ENCODE measurements at places on chromosomes 13 and 19.

DNA sequence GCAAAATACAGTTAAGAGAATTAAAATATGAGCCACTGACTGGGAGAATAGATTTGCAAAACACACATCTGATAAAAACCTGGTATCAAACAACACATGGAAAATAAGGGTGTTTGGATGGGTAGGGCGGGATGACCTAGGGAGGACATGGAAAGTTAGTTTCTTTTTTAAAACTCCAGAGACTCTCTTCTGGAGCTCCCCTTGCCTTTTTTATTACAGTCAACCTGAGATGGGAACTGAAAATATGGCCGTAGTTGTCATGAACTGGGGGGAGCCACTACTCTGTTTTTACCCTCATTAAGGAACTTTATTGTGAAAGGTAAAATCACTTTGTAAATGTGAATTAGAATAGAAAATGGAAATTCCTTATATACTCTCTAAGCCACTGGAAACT, 113.0 kb downstream of the ATP11A start:
- DNase-seq: no peak

- DNase-seq: no peak
These were observed 1705.2 kb upstream of the PCDH20 start for GRCh38 chr13:63120883-63121282.

- peak; percentile 33 for DNase-seq
These were observed 212.5 kb downstream of the DLEU7 start for GRCh38 chr13:50631041-50631440.

DNA sequence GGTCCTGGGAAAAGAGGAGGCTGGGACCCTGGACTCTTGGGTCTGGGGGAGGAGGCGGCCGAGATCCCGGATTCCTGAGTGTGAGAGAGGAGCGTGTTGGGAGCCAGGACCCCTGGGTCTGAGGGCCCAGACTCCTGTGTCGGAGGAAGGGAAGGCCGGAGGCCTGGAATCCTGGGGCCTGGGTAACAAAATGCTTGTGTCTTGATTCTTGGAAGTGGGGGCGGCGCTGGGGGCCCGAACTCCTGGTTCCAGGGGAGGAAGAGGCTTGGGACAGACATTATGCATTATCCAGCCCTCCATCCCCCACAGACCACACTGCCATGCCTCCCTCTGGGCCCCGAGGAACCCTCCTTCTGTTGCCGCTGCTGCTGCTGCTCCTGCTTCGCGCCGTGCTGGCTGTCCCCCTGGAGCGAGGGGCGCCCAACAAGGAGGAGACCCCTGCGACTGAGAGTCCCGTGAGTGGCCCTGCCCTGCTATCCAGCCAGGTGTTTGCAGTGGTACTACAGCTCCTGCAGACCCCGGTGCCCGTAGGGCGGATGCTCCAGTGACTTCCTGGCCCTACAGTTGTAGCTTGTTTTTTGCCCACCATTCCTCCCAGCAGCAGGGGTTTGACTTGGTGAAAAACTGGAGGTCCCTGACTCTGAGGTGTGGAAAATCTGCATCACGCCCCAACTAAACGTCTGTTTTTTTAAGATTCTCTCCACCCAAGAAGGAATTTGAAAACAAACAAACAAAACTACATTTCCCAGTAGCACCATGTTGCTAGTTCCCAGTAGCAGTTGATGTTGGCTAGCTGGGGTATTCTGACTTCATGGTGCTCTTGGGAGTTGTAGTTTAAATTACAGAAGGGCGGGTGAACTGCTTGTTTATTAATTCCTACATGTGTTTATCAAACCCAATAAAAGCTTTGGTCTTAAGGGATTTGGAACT, 630 bp downstream of the NUCB1 start:
- DNase-seq: peak; percentile 48

DNA sequence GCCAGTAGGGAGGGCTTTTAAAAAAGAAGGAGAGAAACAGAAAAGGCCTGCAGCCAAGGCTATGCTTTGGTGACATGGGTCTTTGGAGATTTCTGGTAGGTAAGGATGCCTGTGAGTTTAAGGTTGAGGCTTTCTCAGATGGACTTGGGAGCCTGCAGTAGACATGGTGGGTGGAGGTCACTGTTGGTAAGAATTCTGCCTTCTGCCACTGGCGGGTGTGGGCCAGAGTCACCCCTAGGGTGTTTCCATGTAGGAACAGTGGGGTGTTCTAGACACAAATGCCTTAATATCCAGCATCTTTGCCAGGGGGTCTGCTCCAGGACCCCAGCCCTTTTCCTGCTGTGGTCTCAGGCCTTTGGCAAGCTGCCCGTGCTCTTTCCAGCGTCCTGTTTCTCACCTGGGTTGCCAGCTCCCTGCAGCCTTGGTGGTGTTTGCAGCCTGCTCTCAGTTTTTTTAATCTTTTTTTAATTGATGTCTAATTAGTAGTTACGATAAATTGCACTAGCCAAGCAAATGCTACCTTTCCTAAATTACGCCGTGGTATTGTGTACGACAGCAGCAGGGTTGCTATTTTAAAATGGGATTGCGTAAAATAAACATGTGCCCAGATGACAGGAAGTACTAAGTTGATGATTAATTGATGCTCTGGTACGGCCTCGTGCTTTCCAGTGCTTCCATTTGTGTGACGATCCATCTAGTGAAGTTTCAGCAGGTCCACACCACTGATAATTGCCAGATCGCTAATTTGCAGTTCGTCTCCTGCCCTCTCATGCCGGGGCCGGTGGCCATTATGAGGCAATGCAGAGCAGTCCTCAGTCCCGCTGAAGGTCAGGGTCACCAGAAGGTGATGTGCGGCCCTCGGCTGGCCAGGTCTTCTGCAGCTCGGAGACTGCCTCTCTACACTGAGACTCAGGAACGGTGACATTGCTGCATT, 35.3 kb upstream of the NPAS1 start:
- DNase-seq: peak; percentile 86

- DNase-seq: peak; percentile 57
These were observed 27.6 kb downstream of the ELL start for GRCh38 chr19:18494267-18494607.

DNA sequence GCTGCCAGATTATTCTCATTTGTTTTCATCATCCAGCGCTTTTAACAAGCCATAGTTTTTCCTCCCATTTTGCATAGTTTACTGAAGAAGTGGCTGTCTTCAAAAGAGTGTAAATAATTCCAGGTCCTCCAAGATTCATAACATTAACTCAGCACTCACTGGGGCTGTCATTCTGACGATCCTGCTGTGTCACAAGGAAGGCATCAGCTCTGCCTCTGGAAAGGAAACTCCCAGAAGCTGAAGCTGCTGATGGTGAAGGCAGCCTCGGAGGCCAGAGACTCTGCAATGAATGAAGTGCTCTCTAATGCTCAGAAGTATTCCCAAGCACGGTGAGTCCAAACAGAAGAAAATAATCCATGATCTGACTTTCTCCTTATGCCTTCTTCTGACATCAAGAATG, 60.0 kb downstream of the FLT1 start:
- no peak for DNase-seq

DNA sequence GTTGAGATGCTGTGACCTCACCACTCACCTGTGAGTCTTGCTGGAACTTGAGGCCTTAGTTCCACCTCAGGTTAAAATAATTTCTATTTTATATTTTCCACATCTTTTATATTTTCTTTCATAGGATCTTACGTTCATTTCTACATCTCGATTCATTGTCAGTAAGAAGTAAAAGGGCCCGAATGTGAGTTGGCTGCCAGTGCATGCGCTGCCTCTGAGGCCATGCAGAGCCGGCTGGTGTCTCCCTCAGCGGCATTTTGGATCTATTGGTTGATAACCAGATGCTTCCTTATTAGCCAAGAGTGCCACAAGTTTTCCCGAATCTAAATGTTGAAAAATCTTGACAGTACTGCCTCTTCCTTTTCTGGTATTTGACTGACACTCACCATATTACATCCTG, 347.3 kb downstream of the TEX29 start:
- no peak for DNase-seq

DNA sequence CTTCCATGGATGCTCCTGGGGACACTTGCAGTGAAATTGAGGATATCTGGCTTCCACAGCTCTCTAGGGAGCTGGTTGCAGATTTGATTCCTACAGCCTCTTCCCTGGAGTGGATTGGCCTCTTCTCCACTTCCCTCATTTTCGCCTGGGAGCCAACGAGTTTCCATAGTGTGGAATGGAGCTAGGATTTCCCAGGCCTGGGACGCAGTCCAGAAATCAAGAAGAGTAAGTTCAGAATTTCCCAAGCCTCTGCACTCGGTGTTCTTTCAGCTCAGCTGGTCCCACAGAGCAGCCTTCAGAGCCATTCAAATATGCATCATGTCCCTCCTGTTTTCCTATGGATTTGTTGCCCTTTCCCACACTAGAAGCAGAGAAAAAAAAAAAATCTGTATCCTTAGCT, 68.2 kb downstream of the RAP2A start:
- DNase-seq: no peak

DNA sequence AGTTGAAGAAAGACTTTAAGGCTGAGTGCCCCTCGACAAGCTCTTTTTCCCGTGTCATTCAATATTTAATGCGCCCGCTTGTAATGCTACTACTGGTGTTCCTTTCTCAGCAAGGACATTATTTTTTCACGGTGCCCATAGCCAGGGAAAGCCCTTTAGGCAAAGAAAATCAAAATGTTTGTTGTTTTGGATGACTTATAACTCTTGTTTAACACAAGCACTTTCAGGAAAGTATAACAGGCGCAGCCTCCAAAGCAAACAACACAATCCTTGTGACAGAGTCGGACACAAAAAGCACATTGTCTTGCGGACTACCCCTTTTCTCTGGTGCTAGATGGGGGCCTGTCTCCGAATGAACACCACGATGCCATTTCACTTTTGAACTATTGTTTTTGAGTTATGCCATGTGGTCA, 12.4 kb downstream of the ZIC5 start:
- DNase-seq: no peak

- DNase-seq: peak; percentile 34
These were observed 1029.6 kb downstream of the PCDH9 start for GRCh38 chr13:66200555-66200954.

DNA sequence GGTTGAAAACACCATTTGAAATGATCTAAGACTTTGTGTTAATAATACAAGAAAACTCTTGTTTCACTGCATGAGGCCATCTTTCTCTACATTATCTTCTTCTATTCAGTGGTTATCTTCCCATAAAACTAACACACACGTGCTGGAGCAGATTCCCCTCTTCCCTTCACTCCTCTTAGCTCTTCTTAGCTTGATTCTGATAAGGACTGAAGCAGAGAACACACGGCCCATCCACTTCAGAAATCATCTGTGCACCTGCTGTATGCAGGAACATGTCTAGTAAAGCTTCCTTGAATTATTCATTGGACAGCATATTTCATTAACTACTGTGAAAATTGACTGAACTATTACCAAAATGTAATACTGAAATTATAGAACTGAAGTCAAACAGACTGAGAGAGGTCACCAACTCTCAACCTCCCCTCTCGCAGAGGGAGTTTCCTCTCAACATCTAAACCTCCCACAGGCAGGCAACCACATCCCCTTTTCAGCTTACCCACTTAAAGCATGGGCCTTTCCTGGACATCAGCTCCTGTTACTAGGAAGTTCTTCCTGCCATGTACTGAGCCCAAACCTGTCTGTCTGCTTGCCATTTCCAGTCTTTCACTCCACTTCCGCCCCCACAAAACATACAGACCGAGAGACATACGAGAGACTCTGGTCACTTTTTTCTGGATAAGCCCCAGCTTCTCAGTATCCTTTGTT, 113.9 kb downstream of the CRYL1 start:
- no peak for DNase-seq
